ENCODE measurements at places on chromosomes 2 and 18.

- DNase-seq, result no peak
These were observed 310.7 kb downstream of the DPP10 start for GRCh38 chr2:114753145-114753544.

- DNase-seq, result no peak
These were observed 102.9 kb downstream of the DHRS9 start for GRCh38 chr2:169172151-169172735.

DNA sequence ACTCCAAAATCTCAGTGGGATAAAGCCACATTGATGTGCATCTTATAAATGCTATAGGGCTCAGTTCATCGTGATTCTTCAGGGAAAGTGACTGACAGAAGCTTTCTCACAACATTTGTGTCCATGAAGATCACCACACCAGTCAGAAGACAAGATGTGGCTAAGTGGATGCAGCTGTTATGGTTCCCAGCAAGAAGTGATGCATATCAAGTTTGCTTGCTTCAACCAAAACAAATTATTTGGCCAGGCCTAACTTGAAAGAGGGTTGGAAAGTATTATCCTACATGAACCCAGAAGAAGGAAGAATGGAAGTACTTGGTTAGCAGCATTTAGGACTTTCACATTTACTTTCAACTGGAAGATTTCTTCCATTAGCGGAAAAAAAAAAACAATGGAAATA is 210.0 kb upstream of the ACVR2A start:
- no peak for DNase-seq

DNA sequence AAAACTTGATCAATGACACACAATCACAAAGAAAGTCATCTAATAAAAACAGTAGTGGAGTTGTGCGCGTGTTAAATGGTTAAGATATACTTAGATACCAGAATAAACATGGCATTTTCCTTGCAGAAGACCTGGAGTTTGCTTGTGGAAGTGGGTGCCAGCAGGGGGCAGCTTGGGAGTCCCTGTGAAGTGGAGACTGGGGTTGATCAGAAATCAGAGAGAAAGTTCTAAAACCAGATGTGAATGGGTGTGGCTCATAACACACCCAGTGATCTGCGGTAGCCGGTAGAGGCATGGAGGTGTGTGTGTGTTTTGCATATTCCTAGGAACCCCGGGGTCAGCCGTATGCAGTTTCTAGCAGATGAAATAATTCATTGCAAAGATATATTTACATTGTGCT is 300.1 kb upstream of the TRIB2 start:
- DNase-seq, result peak; percentile 75

DNA sequence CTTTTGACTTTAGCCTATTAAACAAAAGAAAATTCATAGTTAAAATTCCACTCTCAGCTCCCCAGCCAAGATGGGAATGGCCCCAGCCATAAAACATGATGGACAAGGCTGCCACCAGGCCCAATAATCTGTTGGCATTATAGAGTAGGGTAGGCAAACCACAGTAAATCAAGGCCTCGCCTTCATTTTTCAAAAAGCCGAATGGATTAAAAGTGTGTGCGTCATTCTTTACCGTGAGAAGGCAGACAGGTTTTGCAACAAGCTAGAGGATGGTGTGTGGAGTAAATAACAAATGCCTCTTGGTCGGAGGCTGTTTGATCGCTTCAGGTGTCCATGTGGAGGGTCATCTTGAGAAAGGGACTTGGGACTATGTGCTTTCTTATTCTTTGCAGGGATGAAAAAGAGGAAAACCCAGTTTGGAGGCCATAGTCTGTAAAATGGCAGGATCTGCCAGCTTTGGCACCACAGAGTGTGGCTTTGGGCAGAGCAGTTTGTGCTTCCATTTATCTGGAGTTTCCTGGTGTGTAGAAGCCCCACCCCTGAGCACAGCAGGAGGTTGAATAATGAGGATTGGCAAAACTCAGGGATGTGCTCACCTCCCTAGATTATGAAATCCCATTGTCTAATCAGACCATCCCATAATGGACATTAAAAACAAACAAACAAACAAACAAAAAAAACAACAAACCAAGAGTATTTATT is 57.1 kb upstream of the ITGB6 start:
- no peak for DNase-seq

GRCh38 chr2:133993160-133993559 is 260.7 kb upstream of the MGAT5 start:
- DNase-seq, result no peak

DNA sequence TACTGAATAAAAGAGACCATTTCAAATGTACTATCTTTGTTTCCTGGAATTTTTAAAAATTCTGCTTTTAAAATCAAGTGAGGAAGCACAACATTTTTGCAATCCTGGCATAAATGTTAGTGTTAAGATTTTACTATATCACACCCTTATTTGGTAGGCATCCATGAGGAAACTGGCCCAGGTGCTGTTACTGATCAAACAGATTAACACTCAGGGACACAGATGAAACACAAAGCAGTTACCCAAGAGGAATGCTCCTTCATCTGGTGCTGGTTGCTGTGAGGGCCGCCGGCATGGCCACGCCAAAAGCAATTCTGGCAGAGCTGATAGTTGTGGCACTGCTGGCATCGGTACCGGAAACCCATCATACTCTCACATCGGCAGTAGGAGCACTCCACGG is 96.8 kb downstream of the DTNB start:
- no peak for DNase-seq

Measured in hematopoietic multipotent progenitor cell treated with erythropoietin and hydrocortisone succinate and interleukin-3 and kit ligand, for 4 days (in vitro differentiated cells).